Activated naive CD8-positive, alpha-beta T cell treated with anti-CD3 and anti-CD28 coated beads for 36 hours (primary cell): ENCODE measurements at places on chromosomes 5 and 9. TPM values are rescaled to one million over a fixed set of nuclear protein-coding genes. Genes with fewer than 3 reads are reported as not detected.

EIF4EBP3 gene
- total RNA-seq, result 15.5 TPM

CEL gene
- 2.3 TPM for total RNA-seq

SLIT3 gene
- total RNA-seq, result 0.43 TPM

PLCXD3 gene
- not detected for total RNA-seq

CLINT1 gene
- 80.7 TPM for total RNA-seq

SWI5 gene
- total RNA-seq, result 16.9 TPM

FBP2 gene
- not detected for total RNA-seq

SNCB gene
- total RNA-seq, result 0.80 TPM

EGFLAM gene
- total RNA-seq, result not detected

CDH9 gene
- not detected for total RNA-seq

TAF1L gene
- total RNA-seq, result 0.04 TPM

PRDM9 gene
- total RNA-seq, result not detected

CER1 gene
- not detected for total RNA-seq

MYMK gene
- not detected for total RNA-seq

ALAD gene
- 12.9 TPM for total RNA-seq

CCDC183 gene
- not detected for total RNA-seq

- no peak for DNase-seq
Observed at GRCh38 chr5:72356361-72356760, 36.2 kb downstream of the PTCD2 start.

DNA sequence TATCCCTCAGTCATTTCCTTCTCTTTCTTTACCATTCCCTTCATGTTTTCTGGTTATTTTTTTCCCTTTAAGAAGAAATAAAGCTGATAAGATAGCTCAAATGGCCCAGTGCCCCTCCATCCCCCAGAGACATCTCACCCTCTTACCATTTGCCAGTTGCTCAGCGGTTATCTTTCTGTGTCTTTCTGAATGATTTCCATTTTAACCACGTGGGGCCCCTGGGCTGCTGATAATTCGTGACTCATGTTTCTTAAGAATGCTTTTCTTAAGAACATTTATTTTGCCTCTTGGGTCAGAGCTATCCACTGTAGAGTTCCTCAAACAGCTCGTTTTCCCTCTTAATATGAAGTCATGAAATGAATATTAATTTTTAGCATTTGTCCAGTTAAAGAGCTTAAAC lies 147.8 kb downstream of the MAST4 start:
- no peak for DNase-seq

DNA sequence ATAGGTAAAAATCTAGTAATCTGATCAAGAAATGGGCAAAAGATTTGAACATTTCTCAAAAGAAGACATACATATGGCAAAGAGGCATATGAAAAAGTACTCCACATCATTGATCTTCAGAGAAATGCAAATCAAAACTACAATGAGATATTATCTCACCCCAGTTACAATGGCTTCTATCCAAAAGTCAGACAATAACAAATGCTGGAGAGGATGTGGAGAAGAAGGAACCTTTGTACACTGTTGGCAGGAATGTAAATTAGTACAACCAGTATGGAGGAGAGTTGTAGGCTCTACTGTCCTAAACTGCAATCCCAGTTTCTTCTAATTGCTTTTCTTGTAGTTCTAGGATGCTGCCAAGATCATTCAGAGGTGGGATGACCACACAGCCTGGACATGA lies 193.5 kb upstream of the RFX3 start:
- no peak for DNase-seq

GRCh38 chr9:8628791-8629190 lies 829.2 kb upstream of the DMAC1 start:
- DNase-seq, result no peak

GRCh38 chr5:129399069-129399468 lies 61.0 kb upstream of the ADAMTS19 start:
- DNase-seq, result no peak

GRCh38 chr5:172944741-172945140 lies 14.5 kb upstream of the RPL26L1 start:
- no peak for DNase-seq

DNA sequence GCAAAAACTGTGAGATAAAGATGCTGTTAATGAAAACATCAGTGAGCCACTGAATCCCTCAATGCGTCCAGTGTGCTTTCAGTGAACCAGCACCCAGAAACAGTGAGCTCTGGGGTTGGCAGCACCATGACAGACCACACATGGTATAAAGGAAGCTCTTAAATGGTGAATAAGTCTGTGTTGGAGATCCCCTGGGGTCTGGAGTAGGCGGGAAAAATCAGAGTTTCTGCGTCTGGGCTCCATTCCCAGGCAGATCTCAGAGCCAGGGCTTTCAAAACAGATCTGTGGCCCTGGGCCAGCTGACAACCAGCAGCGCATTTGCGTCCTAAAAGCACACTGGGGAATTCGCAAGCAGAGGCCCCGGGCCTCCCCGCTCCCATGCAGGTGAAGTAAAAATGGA lies 233.5 kb downstream of the FRMD3 start:
- DNase-seq, result no peak

GRCh38 chr9:127803507-127804352 lies 1.0 kb downstream of the FPGS start:
- DNase-seq, result no peak

DNA sequence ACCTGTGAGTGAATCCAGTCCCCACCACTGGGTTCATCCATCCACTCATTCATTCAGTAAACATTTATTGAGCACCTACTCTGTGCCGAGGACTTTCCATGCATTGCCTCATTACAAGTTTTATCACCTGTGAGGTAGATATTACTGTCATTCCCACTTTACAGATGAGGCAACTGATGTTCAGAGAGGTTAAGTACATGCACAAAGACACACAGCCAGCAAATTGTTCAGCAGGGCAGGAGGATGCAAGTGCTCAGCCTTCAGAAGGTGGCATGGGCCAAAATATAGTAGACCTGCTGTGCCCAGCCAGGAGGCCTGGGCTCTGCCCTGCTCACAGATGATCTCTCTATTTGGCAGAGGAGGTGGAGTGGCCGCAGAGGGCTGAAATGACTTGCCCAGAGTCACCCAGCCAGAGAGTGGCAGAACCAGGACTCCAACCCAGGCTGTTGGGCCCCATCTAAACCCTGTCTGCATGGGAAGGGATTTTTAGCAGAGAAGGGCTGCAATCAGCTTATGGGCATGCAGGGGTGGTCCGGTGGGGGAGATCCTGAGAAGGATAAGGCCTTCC lies 7.6 kb upstream of the NEURL1B start:
- no peak for DNase-seq

GRCh38 chr5:180498378-180498777 lies 4.2 kb downstream of the CNOT6 start:
- no peak for DNase-seq

DNA sequence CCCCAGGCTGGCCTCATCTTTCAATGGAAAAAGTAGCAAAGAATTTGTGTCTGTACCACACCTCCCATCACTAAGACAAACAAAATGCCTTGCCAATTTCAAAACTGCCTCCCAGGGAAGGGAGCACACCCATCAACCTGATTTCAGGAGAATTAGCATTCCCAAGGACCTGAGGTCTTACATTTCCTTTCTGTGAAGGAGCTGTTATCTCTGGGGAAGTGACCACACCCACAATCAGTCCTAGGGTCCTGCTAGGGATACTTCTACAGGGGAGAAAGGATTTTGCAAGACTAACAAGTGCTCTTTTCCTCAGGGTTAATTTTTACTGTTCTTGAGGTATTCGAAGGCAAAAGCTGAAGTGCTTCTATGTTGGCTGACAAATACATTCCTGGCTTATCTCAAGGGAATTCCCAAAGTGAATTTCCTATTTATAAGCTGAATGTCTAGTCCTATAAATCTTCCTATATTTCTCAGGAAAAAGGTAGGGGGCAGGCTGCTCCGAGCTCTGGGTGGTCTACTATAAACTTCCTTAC lies 97.4 kb upstream of the ITGA1 start:
- DNase-seq, result no peak

DNA sequence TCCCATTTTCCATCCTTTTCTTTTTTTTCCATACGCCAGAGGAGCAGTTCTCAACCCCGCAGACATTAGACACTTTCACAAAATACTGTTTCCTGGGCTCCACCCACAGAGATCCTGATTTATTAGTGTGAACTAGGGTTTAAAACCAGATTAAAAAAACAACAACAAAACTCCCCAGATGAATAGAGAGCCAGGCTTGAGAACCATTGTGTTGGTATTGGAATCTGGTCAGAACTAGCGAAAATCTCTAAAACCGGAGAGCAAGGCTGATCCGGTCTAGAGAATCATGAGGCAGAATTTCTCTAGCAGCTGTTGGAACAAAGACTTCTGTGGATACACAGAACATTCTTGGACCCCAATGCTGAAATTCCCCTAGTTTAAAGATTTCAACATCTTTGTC lies 173.0 kb downstream of the PCSK1 start:
- no peak for DNase-seq

DNA sequence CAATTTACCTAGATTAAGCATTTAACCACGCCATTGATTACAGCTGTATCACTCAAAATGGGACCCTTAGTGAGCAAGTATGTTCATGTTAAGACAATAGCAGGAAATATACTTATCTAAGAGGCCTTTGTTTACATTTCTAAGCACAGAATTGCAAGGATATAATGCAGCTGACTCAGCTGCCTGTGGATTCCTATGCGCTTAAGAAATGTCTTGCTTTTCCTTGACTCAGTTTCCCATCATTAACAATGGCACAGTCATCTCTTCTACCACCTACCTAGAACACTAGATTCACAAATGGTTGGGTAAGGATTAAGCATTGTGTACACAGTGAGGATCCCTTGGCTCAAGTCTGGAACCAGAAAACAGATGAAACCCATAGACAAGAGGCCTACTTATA lies 163.8 kb downstream of the TSSK1B start:
- no peak for DNase-seq

GRCh38 chr9:105973951-105974351 lies 279.6 kb downstream of the TMEM38B start:
- no peak for DNase-seq

DNA sequence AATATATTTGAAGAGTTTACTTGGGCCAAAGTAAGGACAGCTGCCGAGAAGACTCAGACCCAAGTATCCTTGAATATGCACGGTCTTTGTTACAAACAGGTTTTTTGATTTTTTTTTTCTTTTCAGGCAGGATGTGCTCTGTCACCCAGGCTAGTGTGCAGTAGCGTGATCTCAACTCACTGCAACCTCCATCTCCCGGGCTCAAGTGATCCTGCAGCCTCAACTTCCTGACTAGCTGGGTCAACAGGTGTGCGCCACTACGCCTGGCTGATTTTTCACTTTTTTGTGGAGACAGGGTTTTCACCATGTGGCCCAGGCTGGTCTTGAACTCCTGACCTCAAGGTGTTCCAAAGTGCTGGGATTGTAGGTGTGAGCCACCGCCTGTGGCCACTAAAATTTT lies 27.4 kb downstream of the JMY start:
- no peak for DNase-seq

DNA sequence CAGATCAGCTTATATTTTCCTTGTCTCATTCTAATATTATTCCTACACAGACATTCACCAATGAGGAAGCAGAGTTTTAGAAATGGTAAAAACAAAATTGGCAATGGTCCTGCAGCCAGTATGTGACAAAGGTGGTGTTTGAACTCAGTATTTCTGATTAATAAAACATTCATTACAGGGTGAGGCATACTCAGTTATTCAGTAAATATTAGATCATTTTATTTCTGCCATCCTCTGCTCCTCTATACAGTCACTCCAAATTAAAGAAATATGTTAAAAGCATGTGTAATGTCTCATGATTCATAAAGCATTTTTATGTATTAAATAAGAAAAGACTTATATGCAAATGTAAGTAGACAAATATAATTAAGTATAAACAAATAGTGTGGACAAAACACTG lies 684.6 kb upstream of the ACO1 start:
- no peak for DNase-seq

- DNase-seq, result no peak
Observed at GRCh38 chr9:4786599-4786998, 6.1 kb upstream of the RCL1 start.

GRCh38 chr5:151612689-151613427 lies 21.7 kb upstream of the FAT2 start:
- peak; percentile 65 for DNase-seq

GRCh38 chr5:42595597-42595996 lies 161.0 kb upstream of the CCDC152 start:
- no peak for DNase-seq

- no peak for DNase-seq
Observed at GRCh38 chr9:134660407-134660806, 18.8 kb downstream of the COL5A1 start.

GRCh38 chr9:131402738-131403492 lies 9.0 kb downstream of the PRRC2B start:
- no peak for DNase-seq

- DNase-seq, result no peak
Observed at GRCh38 chr9:112059145-112059965, 115.7 kb downstream of the SUSD1 start.

DNA sequence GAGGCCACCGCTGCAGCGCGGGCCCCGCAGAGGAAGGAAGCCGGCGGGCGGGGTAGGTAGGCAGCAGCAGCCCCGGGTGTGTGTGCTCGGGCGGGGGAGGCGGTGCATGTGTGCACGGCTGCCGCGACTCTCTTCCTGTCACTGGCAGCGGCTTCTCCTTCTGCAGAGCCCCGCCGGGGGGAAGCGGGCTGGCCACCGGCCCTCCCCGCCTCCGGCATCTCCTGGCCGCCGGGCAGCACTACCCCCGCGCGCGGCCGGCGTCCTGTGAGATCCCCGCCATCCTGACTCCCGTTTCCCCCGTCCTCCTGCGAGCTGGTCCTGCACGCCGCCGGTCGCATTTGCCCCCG lies 315 bp downstream of the PIK3R1 start:
- DNase-seq, result no peak

DNA sequence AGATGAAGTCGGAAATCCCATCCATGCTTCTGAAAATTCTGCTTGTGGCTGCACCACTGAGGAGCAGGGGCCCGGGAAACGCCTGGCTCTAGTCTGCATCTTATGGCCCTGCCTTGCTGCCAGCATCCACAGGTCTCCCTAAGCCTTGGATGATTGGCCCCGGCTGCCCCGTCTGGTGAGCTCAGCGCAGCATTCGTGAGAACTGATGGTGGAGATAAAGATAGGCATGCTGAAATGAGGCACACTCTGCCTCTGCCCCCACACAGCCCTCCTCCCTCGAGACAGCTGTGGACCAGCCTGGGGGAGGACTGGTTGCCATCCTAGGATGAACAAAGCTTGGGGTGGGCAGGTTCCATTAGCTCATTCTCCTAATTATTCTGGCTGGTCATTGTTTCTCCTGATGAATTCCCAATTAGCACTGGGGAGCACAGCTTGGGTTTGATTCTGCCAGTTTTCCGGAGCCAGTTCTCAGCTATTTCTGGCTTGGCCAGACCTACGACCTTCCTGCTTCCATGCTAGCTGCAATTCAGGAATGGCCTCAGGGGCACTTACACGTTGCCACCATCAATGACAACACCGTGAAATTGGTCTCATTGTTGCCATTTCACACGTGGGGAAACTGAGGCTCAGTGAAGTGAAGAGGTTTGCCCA lies 62.8 kb upstream of the CPEB4 start:
- DNase-seq, result no peak

DNA sequence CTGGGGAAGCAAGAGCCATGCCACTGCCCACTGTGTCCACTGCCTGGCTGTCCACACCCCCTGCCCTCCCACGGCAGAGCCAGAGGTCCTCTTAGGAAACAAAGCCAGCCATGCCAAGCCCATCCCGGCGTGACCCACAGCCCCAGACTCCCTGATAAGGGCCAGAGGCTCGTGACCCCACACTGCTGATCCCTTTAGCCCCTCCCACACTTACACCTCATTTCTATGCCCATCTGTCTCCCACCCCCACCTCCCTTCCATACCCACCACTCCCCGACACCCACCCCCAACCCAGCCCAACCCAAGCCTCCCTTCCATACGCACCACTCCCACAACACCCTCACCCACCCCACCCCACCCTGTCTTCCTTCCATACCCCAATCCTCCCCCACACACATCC lies 17.3 kb downstream of the PTGES start:
- DNase-seq, result no peak

- no peak for DNase-seq
Observed at GRCh38 chr5:43410414-43410813, 1.8 kb downstream of the CCL28 start.
